Mammary epithelial cell (primary cell): ENCODE measurements at places on chromosomes 12 and 14.

DNA sequence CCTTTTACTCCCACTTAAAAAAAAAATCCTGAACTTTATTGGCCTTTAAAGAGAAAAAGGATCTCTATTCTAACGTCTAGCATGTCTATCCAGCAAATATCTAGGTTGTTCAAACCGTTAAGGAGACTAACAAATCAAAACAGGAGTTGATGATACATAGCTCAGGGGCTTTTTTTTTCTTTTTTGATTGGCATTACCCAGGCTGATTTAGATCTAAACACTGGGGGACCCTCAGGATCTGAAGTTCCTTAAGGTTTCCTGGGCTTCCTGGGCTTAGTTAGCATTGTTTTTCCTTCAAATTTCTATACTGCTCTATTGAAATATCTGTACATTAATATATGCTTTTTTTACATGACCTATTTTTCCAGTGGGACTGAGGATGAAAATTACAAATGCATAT, 42.3 kb downstream of the EFCAB11 start:
- DNase-seq: no peak

DNA sequence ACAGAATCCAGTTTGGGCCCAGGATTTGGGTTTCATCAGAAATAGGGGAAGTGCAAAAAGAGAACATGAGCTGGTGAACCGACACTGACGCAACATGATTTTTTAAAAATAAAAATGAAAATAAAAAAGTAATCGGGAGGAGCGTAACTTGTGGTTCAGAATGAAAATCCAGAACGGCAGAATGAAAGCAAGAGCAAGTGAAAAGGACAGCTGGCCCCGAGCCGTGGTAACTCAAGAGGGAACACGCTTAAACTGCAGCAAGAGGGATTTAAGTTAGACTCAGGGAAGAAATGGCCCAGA, 1.6 kb downstream of the SLC6A12 start:
- no peak for DNase-seq

GRCh38 chr12:65532162-65532561, 253.7 kb downstream of the MSRB3 start:
- no peak for DNase-seq

GRCh38 chr12:72313806-72314205, 41.6 kb downstream of the TRHDE start:
- no peak for DNase-seq

DNA sequence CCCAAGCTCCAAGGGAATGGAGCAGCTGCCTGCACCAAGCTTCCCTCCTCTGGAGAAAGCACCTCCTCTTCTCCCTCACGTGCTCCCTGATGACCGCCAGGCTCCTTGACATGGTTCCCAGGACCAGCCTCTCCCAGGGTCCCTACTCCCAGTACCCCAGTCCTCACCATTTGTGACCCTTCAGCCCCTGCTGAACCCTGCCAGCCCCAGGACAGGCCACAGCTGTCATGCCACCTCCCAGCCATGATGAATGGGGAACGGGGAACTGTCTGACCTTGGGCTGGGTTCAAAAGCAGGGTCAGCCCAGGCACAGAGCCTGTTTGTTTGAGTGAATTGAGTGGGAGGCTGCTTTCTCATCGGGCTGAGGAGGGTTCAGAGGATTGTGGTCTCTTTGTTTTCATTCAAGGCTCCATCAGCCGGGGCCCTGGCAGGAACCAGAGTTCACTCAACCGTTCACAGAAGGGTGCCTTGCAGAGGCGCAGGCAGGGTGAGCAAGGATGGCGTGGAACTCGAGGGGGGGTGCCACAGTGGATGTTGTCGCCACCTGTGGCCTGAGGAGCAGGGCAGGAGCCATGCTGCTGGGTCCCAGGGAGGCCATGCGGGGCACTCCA, 344.5 kb upstream of the SFSWAP start:
- DNase-seq: no peak

- no peak for DNase-seq
Measured at GRCh38 chr12:24931666-24932405, 17.1 kb downstream of the BCAT1 start.

DNA sequence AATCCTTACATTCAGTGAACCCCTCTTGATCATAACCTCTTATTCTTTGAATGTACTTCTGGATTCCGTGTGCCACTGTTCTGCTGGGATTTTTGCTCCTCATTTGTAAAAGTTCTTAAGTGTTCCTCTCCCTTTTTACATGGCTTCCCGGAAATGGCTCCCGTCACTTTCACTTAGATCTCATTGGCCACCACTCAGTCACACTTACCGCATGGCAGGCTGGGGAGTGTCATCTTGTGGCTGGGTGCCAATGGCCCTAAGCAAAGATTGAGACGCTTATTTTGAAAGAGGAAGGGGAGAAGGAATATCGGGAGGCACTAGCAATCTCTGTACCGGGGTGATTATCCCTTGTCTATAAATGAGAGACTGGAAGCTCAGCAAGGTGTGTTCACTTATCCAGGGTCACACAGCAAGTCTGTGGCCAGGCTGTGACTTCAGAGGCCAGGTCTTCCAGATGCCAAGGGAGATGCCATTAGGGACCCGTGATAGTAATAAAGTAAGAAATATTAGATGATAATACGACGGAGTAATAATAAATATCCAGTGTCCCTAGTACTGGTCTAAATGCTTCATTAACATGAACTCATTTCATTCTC, 68.8 kb downstream of the RNFT2 start:
- DNase-seq: no peak

DNA sequence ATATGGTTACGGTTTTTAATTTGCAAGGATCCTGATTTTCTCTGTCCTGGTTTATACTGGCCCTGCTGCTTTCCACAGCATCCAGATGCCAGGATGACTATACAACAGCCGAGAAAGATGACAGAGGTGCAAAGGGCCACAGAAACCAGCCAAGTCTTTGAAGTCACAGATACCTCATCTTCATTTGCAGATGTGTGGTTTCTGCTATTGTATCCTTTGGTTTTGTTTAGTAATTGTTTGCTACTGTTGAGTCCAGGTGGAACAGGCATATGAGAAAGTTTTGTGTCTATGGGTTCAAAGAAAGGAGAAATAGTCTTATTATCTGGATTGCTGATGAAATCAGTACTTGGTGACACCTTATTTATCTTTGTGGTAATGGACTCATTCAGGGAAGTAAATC, 17.3 kb upstream of the KLHL42 start:
- no peak for DNase-seq

- no peak for DNase-seq
Measured at GRCh38 chr12:51785906-51786305, 62.6 kb downstream of the FIGNL2 start.

- DNase-seq: no peak
Measured at GRCh38 chr12:32809846-32810245, 54.1 kb upstream of the YARS2 start.

- no peak for DNase-seq
Measured at GRCh38 chr12:69211160-69211559, 28.2 kb upstream of the CPSF6 start.

- no peak for DNase-seq
Measured at GRCh38 chr12:132391326-132392041, 62.1 kb upstream of the GALNT9 start.

GRCh38 chr14:101552786-101553231, 8.5 kb upstream of the DIO3 start:
- DNase-seq: no peak

DNA sequence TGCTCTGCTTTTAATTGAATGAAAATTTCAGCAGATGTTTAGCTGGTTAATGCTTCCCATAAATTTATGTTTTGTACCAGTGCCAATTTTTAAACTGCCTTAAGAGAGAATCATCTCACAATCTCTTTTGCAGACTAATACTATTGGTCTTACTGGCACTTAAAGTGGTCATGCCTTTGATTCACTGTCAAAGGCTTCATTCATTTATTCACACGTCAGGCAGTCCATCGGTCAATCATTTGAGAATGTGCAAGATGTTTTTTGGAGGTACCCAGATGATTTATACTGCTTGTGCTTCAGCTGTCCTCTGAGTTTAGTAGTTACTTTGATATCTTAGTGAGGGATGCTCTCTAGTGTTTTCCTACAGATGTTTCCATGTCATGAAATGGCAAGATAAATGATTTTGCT, 83.4 kb downstream of the NAV3 start:
- no peak for DNase-seq

GRCh38 chr12:99130808-99131553, 485.9 kb downstream of the APAF1 start:
- no peak for DNase-seq

GRCh38 chr12:26833743-26834490, 923 bp upstream of the ITPR2 start:
- peak; percentile 25 for DNase-seq

DNA sequence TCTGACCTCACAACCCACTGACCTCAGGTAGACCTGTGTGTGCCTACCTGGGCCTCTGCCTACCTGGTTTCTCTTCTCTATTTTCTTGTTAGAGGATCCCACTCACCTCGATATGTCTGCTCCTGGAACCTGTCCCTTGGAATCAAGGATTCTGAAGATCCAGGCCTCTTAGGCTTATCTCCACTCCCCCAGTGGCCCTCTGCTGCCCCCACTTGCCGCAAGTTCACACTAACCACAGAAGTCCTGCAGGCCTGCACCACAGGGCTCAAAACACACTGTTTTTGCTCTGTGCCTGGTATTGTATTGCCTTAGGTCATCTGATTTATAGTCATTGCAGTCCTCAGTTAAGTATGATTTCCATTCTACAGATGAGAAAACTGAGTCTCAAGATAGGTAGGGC, 15.3 kb upstream of the NRXN3 start:
- DNase-seq: no peak

- DNase-seq: peak; percentile 25
Measured at GRCh38 chr12:114670291-114670980, 13.5 kb downstream of the TBX3 start.

GRCh38 chr12:116955382-116956021, 44.8 kb downstream of the FBXW8 start:
- peak; percentile 81 for DNase-seq

GRCh38 chr14:72332046-72332445, 399.8 kb downstream of the RGS6 start:
- DNase-seq: no peak

DNA sequence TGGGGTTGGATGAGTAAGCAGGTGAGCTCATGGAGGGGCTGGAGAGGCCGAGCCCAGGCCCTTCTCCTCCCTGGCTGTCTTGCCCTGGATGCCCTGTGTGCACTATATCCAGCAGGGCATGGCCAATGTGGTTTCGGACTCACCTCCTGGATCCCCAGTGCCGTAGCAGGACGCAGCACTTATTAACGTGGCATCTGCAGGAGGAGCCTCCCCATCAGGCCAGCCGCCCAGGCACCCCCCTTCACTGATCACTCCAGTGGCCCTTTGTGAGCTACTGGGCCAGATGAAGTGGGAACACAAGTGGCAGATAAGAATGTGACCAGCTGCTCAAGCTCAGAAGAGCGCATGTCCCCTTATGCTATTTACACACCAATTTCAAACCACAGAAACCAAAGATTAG, 43.1 kb upstream of the DICER1 start:
- DNase-seq: no peak

GRCh38 chr12:54221402-54221984, 32.7 kb upstream of the SMUG1 start:
- no peak for DNase-seq

GRCh38 chr12:127767656-127768055, 499.3 kb upstream of the TMEM132C start:
- DNase-seq: no peak

DNA sequence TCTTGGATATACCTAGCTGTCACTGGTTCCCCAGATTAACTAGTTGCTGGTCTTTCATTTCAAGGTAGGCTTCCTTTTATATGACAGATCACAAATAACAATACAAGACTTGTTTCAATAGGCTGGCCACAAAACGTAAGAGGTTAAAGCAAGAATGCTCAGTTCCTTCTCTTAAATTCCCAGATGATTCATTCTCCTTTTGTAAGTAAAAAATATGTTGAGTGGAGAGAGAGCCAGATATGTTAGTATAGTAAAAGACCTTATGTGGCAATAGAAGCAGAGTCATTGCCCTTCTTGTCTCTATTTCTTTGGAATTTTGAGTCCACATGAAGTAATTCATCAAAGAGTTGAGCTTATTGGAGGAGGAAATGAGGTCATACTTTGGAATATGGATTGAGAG, 939.0 kb upstream of the ATXN7L3B start:
- peak; percentile 26 for DNase-seq

GRCh38 chr12:62744551-62744950, 190.4 kb downstream of the PPM1H start:
- no peak for DNase-seq

GRCh38 chr14:32414808-32415255, 85.7 kb downstream of the AKAP6 start:
- DNase-seq: no peak

DNA sequence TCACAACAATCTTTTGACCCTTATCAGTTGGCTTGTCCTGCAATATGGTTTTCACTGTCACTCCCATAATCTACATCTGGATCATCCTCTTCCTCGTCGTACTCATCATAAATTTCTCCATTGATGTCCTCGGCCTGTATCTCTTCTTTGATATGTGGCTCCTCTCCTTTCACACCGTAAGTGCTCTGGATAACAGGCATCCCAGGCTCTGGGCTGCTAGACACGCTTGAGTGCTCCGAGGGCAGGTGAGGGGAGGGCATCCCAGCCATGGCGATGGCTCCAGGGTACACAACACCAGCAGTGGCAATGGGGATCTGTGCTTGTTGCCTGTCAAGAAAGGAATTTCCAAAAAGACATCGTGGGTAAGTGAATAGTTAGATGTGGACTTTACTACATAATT, 415.3 kb downstream of the SOX5 start:
- DNase-seq: no peak

DNA sequence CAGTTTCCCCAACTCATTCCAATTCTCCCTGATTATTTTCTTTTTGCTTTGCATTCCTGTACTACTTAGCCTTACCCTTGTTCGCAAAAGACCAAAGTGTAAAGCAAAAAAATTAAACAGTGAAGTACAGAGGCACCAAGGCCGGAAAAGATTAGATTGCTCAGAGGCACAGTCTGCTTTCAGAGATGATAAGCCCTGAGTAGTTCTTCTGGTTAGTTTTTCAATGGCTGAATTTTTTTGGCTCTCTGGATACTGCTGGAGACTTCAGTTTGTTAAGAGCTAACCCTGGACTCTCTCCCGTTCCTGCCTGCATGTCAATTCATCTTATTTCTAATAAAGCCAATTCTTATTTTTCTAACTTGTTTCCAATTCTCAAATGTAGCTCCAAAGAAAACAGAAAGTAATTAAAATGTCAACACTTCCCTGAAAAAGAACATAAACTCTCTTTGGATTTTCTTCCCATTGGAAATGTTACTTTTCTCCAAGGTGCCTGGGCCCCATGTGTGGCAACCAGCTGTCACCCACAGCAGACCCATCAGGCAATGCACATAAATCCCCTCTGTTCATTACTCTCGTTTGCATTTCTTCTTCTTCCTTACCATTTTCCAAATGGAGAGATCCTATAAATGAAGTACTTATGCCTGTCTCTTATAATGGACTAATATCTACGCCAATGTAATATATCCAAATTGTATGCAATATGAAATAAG, 142.8 kb downstream of the BTG1 start:
- DNase-seq: no peak

GRCh38 chr12:103964805-103965204, 867 bp upstream of the TDG start:
- DNase-seq: no peak

GRCh38 chr12:60052483-60052882, 456.7 kb downstream of the SLC16A7 start:
- DNase-seq: no peak
